ENCODE measurements at places on chromosomes 13 and 19. TPM values are rescaled to one million over a fixed set of nuclear protein-coding genes. Genes with fewer than 3 reads are reported as not detected.

RASL11A gene
- polyA plus RNA-seq, result 2.1 TPM

PRR12 gene
- polyA plus RNA-seq, result 14.3 TPM

FFAR3 gene
- polyA plus RNA-seq, result 0.13 TPM

ABCA7 gene
- polyA plus RNA-seq, result 20.9 TPM

OR7D2 gene
- polyA plus RNA-seq, result 0.05 TPM

HRC gene
- polyA plus RNA-seq, result 128 TPM

PSG2 gene
- 0.22 TPM for polyA plus RNA-seq

IRGC gene
- not detected for polyA plus RNA-seq

LRP3 gene
- polyA plus RNA-seq, result 24.4 TPM

PRRG2 gene
- 0.18 TPM for polyA plus RNA-seq

LIM2 gene
- not detected for polyA plus RNA-seq

NXNL1 gene
- polyA plus RNA-seq, result 0.24 TPM

HNRNPA1L2 gene
- 15.2 TPM for polyA plus RNA-seq

BCL3 gene
- 11.1 TPM for polyA plus RNA-seq

TLE6 gene
- 0.36 TPM for polyA plus RNA-seq

STRN4 gene
- polyA plus RNA-seq, result not detected

ONECUT3 gene
- 0.04 TPM for polyA plus RNA-seq

LHB gene
- not detected for polyA plus RNA-seq

RNF113B gene
- polyA plus RNA-seq, result not detected

LILRB4 gene
- 3.2 TPM for polyA plus RNA-seq

HSPB6 gene
- polyA plus RNA-seq, result 347 TPM

PTOV1 gene
- polyA plus RNA-seq, result 168 TPM

ZNF284 gene
- polyA plus RNA-seq, result 3.3 TPM

ZNF540 gene
- polyA plus RNA-seq, result not detected
